Cardiac muscle cell (in vitro differentiated cells and primary cell): ENCODE measurements at places on chromosomes 2 and 18.

DNA sequence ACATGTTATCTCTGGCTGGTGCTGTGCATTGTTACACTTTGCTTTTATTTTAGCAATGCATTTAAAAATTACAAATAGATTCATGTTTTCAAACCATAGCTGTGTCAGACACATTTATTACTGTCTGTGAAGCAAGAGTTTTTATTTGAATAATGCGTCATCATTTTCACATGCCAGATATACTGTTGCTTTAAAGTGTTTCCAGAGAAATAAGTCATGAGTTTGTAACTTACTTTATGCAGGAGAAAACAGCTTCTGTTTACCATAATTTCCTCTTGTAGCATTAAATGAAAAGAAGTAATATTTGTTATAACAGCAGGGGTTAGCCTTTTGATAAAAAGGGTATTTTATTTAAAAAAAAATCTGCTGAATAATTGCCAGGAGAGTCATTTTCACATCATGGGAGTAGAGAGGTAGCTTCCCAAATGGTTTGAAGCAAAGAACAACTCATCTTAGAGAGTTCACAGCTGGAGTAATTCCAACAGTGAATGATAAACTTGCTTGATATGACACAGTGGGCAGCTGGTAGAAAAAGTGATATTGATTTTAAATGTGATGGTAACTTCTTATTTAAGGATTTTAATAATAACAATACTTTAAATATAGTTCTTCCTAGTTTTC, 1274.5 kb upstream of the CRIM1 start:
- peak; percentile 3 for DNase-seq

GRCh38 chr2:55119711-55120487, 69.6 kb upstream of the RTN4 start:
- no peak for DNase-seq

GRCh38 chr2:39923455-39923854, 144.4 kb upstream of the THUMPD2 start:
- DNase-seq: peak; percentile 3

DNA sequence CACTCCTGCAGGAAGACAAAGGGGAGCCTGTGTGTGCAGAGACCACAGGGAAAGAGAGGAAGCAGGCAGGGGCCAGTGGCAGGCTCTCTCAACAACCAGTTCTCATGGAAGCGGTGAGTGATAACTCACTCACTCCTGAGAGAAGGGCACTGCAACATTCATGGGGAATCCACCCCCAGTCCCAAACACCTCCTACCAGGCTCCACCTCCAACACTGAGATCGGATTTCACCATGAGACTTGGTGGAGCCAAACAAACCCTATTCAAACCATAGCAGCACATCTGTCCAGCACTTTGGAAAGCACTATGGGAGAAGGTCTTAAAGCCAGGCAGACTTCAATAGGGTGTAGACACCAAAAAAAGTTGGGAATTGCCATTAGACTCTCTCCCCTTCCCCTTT, 345.7 kb upstream of the SPRED2 start:
- DNase-seq: no peak

DNA sequence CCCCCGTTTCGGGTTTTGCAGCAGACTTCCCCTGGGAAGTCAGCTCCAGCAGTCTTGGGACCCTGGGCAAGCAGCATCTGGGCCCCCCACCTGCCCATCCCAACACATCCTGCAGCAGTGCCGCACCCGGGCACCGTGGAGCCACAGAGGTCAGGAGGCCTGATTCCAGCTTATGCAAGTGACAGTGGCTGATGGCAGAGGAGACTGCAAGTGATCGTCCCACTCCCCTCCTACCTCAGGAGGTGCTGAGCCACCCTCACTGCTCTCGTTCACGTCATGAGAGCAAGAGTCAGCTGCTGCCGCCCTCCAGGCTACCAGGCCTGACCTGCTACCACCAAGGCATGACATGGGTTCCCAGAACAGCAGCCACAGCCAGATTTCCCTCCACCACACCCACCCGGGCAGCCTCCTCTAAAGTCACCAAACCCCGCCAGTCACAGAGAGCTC, 18.2 kb downstream of the COX7A2L start:
- DNase-seq: no peak

- DNase-seq: no peak
These were observed 758.1 kb upstream of the ACVR2A start for GRCh38 chr2:147086715-147087114.

DNA sequence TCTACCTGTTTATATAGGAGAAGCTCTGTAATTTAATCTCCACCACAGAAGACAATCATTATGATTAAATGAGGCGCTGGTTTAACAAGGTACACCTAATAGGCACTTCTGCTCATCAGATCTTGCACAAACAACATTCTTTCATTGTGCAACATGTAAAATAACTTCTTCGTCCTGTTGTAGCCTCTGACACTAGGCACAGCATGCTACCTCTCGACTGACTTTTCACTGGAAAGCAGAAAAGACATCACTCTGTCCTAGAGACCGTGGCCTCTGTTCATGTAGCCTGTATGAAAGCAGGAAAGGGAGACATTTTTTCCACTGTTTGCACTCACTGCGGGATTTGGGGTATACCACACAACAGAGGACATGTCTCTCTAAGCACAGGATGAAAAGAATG, 316.5 kb downstream of the IRS1 start:
- DNase-seq: no peak

GRCh38 chr2:109295781-109296117, 166.7 kb downstream of the SH3RF3 start:
- no peak for DNase-seq

- DNase-seq: no peak
These were observed 37.5 kb upstream of the ACSL3 start for GRCh38 chr2:222823183-222823930.

DNA sequence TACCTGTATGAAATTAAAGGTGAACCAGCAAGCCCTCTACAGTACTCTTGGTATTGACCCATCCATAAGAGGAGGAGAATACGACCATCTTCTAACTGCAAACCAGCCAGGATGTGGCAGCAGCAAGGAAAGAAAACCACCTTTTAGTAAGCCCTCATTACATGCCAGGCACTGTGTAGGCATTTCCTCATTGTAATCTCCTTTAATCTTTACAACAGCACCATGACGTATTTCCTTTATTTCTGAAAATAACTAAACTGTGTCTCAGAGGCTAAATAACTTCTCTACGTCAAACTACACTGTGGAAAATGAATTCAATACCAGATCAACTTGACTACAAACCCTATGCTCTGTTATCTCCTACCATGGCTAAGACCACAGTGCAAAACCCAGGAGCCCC, 18.2 kb downstream of the WDR35 start:
- DNase-seq: no peak

GRCh38 chr2:233039212-233039845, 6.9 kb downstream of the NEU2 start:
- DNase-seq: no peak

- no peak for DNase-seq
These were observed 267.3 kb downstream of the TCF4 start for GRCh38 chr18:55320424-55321264.

GRCh38 chr2:160252278-160252887, 52.3 kb upstream of the ITGB6 start:
- peak; percentile 34 for DNase-seq

- DNase-seq: no peak
These were observed 54.7 kb upstream of the RNU4ATAC start for GRCh38 chr2:121475811-121476571.
